Lung (tissue), 17 donors: ENCODE measurements at places on chromosomes 11 and 22. TPM values are rescaled to one million over a fixed set of nuclear protein-coding genes. Genes with fewer than 3 reads are reported as not detected.

PTGDR2 gene
- 0.23 TPM for total RNA-seq

ZNF214 gene
- total RNA-seq, result 4.7 TPM

DNA sequence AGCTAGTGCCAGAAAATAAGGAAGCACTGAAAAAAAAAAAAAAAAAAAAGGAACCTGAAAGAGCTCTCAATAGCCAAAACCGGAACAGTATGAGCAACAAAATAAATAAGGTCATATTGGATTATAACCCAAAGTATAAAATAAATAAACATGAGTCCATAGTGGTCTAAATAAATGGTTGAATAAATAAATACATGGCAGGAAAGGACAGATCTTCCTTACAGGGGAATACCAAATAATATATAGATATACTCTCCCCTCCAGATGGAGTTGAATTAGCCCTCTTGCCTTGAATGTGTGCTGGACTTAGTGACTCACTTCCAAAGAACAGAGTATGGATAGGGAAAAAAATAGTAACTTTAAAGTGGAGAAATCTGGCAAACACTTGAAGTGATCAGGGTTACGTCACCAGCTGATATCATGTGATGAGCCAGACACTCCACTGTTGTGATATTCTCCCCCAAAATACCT lies 14.3 kb upstream of the ARRB1 start:
- no peak for DNase-seq

DNA sequence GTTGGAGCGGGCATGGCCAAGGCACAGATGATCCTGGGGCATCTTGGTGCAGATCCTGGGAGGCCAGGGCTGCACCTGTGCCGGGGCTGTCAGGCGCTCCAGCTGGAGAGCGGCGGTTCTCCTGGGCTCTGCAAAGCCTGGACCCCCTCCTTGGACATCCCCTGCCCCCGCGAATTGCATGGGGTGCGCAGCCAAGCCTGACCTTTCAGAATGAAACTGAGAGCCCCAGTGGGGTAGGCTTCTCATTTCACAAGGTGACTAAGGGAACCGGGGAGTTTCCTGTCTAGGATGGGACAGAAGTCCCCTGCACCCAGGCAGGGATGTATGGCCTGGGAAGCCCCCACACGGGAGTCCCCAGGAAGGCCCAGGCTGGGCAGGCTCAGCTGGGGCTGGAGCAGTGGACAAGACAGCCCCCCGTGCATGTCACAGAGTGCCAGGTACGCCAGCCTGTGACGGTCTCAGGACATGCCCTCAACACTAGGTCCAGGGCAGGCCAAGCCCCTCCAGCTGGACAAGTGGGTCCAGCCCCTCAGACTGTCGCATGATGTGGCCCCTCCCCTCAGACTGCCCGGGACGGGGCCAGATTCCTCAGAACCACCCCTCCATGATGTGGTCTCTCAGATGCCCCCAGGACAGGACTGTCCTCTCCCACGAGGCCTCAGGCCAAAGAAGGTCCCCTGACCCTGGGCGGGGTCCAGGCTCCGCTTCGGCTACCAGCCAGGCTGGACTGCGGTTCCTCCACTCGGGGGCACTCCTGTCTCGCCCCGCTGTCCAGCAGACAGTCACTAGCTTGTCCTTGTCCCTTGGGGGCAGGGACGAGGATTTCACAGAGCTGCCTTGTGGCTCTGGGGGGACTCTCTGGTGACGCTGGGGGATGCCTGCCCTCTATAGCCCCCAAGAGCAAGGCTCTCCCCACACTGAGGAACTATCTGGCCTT lies 2.3 kb downstream of the LSP1 start:
- DNase-seq, result no peak

DNA sequence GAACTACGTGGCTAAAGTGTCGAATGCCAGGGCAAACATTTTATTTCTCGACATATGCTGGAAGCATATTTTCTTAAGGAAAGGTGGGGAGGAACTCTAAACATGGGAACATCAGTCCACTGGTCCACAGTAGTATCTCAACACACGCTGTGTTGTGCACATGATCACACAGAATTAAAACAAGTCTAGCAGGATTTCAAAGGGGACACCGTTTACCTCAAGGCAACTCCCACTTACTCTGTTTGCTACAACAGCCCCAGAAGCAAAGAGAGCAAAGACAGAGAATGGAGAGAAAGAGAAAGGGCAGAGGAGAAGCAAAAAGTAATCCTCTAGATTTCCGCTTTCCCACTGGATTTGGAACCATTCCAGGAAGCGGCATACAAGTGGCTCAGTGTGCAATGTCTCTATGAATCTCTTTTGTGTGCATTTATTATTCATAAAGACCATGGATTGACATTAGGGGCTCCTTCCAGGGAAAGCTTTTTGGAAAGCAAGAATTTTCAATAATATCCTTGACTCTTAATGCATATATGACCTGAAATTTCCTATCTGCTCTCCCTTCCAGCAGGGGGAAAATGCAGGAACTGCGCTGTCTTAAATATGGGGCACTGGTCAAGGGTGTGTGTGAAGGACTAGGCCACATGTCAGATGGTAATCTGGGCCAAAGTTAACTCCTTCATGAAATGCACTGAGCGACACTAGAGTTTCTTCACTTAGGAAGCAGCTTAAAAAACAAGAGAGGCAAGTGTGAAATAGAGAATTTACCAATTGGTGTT lies 34.8 kb upstream of the CCDC34 start:
- no peak for DNase-seq

- no peak for DNase-seq
These were observed 7.3 kb downstream of the APBB1 start for GRCh38 chr11:6411594-6412031.
